ENCODE measurements at places on chromosomes 7 and 10.

DNA sequence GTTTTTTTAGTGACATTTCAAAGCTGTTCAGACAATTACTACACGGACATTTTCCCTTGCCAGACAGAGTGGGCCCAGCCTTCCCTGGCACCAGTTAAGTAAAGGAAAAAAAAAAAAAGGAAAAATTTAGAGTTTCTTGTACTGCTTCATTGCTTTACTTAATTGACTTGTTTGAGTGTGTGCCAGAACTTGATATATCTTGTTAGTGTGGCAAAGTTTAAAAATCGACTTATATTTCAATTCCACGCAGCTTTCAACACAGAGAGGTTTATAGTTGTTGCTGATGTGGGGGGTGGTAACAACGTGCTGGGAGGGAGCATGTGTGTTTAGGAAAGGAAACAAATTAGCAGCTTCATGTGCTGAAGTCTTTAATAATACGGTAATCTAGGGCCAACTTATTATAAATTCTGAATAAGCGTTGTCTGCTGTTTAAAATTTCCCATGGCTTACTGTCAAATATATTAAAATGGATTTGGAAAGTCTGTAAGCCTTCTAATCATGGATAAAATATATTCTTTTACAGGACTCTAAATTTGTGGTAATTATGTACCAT lies 1104.6 kb downstream of the SORCS3 start:
- DNase-seq = no peak

- no peak for DNase-seq
Measured at GRCh38 chr10:3666525-3667302, 118.3 kb downstream of the KLF6 start.

GRCh38 chr10:88791924-88792323 lies 10.6 kb upstream of the LIPM start:
- no peak for DNase-seq

DNA sequence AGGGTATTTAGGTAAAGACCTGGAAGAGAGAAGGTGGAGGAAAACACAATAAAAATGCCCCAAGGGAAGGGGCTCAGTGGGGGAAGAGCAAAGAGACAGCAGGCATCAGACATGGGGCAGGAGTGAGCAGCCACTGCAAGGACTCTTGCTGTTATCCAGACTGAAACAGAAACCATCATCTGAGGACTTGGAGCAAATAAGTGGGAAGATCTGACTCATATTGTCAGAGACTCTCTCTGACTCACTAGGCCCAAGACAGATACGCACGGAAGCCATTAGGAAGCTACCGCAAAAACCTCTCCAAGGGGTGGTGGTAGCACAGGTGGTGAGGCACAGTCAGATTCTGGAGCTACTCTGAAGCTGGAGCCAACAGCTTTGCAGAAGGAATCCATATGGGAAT lies 110.7 kb downstream of the RNF32 start:
- DNase-seq = no peak

DNA sequence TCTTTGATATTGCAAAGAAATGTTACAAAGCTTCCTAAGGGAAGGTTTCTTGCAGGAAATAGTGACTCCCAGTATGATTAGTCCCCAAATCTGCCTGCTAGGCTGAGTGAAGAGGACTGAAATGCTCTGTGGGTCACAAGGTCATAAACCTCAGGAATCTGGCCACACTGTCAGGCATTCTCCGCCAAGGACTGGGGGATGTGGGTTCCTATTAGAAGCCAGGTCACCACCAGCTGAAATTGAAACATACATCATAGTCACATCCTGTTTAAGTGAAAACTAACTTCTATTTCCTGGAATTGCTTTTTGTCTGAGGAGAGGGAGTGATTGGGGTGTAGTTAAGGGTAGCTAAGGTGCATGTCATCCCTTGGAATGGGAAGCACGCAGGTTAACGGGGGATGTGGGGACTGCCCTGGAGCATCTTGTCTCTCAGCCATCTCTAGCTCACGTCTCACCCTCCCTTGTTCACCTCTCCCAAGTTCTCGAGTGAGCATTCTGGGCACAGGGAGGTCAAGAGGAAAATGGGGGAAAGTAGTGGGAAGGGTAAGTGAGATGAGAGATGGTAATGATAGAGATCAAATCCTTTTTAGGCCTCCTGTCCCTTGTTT lies 12.0 kb upstream of the GSAP start:
- no peak for DNase-seq

GRCh38 chr10:125133696-125134482 lies 26.5 kb downstream of the CTBP2 start:
- no peak for DNase-seq

- DNase-seq = no peak
Measured at GRCh38 chr7:127620406-127621233, 2.7 kb upstream of the PAX4 start.

- DNase-seq = no peak
Measured at GRCh38 chr10:13994932-13995331, 335.8 kb downstream of the FRMD4A start.

- DNase-seq = no peak
Measured at GRCh38 chr10:86526606-86527005, 5.0 kb upstream of the WAPL start.

DNA sequence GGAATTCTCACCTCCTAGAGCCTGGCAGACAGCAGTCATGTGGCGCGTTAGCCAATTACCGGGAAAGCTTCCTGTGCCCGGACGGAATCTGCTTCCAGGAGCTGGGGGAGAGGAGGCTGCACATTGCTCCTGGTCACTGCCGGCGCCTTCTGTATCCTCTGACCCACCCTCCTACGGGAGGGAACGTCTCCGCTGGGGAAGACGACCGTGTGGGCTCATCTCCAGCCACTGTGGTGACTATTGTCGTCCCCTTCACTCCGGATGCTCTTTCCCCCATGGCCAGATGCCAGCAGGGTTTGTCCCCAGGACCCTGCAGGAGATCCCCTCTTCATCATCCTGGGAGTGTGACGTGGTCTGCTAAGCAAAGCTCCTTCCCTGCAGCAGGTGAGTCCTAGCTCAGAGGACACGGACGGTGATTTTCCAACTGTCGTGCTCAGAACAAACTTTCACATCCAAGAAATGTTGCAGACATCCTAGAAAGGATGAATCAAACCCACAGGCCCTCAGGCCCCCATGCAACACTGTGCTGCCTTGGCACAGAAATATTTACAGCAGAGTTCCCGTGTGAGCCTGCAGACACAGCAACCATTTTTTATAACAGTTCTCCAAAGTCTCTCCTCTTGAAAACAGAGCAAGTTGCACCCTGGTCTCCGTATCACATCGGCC lies 29.6 kb upstream of the FAM20C start:
- no peak for DNase-seq

- DNase-seq = peak; percentile 24
Measured at GRCh38 chr7:39811161-39811614, 138.9 kb upstream of the CDK13 start.

DNA sequence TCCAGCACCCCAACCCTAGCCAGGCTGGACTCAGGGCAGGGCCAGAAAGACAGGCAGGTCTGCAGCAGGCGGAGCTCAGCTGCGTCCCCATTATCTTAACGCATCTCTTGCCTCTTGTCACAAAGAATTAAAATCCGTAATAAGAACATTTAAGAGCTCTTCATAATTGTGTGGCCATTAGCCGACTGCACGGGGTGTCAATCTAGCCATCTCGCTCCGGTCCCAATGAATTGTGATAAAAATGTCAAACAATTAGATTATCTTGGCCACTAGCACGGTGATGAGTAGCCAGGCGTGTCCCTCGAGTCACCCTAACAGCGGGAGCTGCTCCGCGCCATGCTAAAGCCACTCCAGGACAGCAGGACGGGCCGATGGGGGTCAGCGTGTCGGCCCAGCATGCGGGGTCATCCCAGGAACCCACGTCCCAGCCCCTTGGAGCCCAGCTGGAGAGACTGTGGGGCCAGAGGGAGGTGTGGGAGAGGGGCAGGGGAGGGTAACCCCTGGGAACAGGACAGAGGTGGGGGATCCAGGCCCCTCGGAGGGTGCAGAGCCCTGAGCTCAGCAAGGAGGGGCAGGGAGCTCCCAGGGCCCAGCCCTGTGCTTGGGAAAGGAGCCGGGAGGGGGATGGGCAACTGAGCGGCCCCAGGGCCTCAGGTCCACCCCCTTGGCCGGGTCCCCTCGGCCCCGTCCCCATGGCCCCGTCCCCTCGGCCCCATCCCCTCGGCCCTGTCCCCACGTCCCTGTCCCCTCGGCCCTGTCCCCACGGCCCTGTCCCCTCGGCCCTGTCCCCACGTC lies 17.7 kb upstream of the NKX6-2 start:
- DNase-seq = no peak

- DNase-seq = no peak
Measured at GRCh38 chr10:116857156-116857555, 7.9 kb downstream of the ENO4 start.

- DNase-seq = peak; percentile 48
Measured at GRCh38 chr7:37289367-37289766, 159.3 kb downstream of the ELMO1 start.

All from NCI-H526 treated with DMSO at 0.1 percent for 48 hours (cell line).